ENCODE measurements at places on chromosomes 2 and 18.

- DNase-seq: no peak
Observed at GRCh38 chr2:45919711-45920111, 268.2 kb downstream of the PRKCE start.

DNA sequence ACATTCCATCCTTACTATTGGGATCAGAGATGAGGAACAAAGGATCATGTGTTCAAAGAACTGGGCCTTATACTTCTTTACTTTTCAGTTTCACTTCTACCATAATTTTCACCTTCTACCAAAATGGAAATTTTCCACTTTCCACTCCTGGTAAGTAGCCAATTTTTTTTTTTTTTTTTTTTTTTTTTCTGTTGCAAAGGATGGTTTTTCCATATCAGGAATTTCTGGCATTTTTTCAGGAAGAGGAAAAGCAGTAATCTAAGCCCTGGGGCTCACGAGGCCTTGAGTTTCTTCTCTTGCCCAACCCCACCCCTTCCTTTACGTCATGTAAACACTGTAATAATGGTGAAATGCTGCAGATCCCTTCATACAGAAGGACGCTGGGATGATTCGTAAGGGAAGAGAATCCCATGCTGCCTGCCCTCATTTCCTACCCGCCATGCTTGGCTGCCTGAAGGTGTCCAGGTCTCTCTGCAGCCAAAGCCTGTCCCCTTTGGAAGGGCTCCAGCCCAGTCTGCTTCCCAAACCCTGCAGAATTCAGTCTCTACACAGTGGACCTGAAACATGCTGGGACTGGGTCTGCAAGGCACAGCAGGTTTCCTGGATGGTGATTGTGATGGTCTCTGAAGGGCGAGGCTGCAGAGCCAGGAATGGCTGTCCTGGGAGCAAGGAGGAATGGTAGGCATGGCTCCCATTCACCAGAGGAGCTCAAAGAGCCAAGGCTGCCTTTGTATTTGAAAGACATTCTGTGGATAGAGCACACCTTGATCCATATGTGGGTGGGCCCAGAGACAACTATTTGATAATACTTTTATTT lies 57.0 kb downstream of the EFR3B start:
- no peak for DNase-seq

GRCh38 chr2:145411493-145411892 lies 891.6 kb upstream of the ZEB2 start:
- DNase-seq: no peak

DNA sequence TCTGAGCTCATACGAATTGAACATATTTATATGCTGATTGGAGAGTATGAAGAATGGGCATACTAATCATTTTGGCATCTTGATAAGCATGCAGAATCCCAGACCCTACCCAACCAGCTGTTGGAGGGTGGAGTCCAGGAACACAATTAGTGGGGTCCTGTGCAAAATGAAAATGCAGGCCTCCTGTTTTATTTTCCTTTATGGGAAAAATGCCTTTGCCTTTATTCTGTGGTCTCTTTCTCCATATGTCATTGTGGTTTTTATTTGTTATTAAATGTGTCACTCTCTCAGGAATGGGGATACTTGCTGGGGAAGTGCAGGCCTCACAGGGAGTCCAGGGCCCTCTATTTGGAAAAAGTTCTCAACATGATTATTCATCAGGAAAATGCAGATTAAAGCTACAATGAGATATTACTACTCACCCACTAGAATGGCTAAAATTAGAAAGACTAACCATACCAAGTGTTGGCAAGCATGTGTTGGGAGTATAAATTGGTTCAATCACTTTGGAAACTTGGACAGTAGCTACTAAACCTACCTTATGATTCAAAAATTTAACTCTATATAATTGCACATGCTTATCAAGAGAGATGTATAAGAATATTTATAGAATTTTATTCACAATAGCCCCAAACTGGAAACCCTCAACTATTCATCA lies 223.1 kb upstream of the FBXO11 start:
- no peak for DNase-seq

Data from activated naive CD4-positive, alpha-beta T cell (primary cell).